A673 (cell line): ENCODE measurements at places on chromosomes 1 and 21.

GRCh38 chr1:89523572-89524368 is 859 bp upstream of the LRRC8B start:
- DNase-seq, result peak; percentile 72

DNA sequence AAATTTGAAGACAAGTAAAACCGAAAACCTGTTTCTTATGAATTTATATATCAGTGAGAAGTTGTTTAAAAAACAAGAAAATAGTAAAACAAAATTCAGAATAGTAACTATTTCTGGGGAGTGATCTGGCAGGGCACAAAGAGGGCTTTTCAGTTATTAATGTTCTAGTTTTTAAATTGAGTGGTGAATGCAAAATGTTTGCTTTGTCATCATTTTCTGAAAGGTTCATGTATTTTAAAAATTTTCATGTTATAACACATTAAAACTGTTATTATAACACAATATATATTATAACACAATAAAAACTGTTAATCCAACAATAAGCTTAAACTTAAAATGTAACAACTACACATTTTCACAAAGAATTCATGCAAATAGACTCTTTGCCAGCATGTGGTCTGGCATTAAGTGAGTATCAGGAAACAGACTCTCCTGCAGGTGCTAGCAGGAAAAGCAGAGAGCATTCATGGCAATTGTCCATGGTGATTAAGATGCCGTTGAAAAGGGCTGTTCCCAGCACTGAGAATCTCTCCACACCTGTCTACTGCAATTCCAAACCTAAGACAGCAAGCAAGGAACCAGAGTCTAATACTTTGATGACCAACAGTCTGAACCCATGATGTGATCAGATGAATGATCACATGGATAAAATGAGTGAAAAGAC is 204.9 kb downstream of the TBX15 start:
- DNase-seq, result peak; percentile 36

DNA sequence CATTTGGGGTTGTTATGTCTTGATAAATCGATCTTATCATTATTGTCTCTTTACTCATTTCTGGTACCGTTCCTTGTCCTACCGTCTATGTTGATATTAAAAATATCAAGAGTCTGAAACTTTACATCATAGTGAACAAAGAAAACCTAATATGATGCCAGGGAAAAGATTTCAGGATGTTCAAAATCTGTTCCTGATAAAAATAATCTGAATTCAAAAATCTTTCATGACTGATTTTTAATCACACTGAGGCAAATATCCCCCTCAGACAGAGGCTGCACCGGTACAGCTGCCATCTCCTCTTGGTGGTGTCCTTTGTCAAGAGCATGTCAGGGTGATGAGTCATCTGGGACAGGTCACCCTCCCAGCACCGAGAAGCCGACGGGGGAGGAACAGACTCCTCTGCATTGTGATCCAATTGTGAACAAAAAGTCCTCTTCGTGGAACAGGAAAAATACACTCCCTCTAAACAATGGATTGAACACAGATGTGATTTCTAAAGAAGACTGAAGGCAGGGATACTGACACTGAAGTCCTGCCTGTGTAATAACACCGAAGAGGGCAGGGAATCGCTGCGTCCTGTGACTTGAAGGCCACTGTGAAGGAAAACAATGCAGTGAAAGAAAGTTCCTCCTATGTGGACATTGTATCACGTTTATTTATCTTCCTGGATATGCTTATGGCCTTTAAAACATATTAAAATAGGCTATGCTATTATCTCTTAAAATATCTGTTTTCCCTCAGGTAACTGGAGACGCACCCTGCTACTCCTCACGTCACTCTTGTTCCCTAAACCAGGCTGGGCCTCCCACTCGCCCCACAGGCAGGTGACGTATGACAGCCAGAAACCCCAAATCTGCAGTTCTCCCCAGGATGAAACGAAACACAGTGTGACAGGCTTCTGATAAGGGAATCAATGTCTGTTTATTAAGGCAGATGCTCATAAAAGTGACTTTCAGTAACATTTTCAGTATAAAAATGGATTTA is 4.3 kb upstream of the SPATC1L start:
- DNase-seq, result peak; percentile 54

- no peak for DNase-seq
Observed at GRCh38 chr1:209539576-209539975, 43.9 kb upstream of the CAMK1G start.

DNA sequence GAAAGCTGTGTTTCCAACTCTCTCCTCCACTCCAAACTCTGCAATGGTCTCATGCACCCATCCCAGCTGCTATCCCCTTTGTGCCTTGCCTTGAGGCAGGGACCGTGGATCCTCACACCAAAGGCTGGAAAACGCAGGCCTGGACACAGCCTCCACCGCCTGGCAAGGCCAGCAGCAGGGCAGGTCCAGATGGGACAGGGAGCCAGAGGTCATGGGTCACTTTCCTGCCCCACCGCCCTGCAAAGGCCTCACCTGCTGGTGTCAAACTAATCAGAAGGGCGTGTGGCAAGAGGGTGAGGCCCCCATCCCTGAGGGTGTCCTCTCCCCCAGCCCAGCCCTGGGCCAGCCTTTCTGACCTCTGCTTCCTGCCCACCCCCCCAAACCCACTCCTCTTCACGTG is 106.3 kb downstream of the PAX7 start:
- DNase-seq, result no peak

GRCh38 chr21:44371596-44371995 is 18.2 kb downstream of the TRPM2 start:
- DNase-seq, result no peak

DNA sequence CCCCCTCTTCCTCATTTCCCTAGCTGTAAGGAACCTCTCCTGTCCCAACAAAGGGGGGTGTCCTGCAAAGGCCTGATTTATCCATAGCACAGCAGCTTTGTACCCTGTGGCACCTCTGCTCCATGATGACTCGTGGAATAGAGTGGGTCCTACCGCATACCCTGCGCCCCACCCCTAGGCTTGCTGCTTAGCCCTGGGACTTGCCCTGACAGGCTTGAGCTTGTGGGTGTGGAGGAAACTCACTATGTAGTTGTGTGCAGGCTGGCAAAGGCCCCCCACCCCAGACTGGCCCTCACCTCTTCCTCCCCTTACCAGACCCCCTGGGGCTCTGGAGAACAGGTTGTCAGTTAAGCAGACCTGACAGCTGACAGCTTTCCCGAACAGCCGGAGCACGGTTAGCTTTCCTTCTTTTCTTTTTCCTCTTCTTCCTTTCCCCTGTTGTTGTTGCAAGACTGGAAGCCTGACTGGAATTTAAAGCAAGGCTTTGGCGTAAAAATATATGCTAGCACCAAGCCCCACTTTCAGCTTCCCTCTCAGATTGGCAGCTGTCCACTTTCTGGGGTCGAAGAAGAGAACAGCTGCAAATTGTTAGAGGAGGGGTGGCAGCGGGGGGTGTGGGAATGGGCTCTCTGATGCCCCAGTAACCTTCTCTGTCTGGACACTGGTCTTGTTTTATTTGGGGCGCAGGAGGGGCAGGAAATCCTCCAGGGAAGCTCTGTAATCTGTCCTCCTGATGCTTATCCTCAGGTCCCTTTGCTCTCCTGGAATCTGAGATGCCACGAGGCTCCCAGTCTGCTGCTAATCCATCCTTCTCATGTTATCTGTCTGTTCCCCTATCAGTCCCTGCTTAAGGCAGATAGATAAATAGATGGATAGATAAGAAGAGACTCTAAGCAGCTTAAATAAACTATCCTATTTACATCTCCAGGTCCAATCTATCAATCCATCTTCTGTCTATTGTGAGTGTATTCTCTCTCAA is 134.6 kb downstream of the BRINP2 start:
- no peak for DNase-seq

DNA sequence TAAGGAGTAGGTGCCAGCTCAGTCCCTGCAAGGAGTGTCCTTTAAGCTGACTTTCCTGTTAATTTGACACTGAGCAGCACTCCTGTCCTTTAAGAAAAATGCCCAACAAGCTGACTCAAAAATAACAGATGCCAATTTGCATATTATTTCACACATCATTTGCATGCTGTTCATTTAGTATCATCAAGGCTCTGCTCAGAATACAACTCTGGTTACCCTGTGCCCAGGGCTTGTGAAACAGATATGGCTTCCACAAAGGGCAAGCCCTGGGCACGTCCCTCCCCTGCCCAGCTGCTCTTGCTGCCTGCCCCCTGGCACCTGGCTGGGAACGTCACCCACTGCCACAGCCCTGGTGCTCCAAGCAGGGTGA is 10.3 kb downstream of the KCNN3 start:
- no peak for DNase-seq

DNA sequence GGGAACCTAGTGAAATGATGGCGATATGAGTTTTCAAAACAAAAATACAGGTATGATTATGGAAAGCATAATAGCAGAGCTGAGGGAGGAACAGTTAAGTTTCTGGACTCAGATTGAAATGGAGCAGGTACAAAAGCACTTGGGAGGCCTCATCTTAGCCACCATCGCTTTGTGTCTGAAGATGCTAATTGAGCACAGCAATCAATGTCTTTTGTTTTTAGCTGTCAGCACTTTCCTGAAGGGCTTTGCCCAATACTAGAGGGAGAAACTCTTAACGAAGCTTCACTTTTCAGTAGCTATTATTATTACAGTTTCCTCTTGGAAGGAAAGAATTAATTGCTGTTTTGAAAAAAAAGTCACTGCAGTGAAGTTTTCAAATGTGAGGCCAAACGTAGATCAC is 348.7 kb downstream of the RWDD3 start:
- DNase-seq, result no peak

- DNase-seq, result peak; percentile 89
Observed at GRCh38 chr1:109167001-109167506, 46.7 kb upstream of the SARS1 start.

- no peak for DNase-seq
Observed at GRCh38 chr1:34361781-34362357, 185.2 kb downstream of the C1orf94 start.

DNA sequence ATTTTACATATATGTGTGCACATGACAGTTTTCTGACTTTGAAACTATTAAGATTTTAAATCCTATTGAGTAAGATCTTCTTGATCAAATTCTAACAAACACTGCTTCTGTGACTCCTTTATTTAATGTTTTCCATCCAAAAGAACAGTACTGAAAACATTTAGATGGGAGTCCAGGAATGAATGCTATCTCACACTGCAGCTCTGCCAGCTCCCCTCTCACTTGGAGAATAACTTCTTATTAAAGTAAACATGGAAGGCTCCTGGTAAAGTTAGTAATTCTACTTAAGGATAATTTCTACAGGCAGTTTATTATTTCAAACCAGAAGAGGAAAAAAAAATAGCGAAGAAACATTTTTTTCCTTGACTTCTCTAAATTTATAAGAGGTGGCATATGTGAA is 349.1 kb downstream of the DPYD start:
- no peak for DNase-seq

GRCh38 chr21:32298148-32298559 is 501 bp upstream of the MRAP start:
- DNase-seq, result no peak

GRCh38 chr1:13781907-13782633 is 82.1 kb downstream of the PRDM2 start:
- no peak for DNase-seq

- no peak for DNase-seq
Observed at GRCh38 chr1:32706491-32706890, 3.9 kb upstream of the SYNC start.

DNA sequence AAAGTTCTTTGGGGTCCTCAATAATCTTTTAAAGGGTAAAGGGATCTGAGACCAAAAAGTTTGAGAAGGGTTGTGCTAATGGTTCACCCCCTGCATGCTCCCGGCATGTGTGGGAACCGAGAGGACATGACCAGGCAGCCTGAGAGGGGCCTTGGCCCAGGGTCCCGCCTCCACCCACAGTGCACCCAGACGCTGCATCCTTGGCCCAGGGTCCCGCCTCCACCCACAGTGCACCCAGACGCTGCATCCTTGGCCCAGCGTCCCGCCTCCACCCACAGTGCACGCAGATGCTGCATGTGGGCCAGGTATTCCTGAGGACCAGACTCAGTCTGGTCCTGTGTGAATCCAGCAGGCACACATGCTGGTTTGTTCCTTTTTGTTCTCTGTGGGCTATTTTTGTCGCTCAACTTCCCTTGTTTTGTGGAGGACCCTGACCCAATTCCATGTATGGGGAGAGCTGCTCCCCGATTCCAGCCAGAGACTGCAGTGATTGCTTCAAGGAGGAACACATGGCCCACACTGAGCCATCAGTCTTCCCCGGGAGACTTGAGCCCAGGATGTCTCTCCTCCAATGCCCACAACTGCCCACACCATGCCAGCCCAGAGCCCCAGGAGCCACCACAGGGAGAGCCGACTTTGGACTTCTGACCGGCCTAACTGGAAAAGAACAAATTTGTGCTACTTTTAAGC is 3.5 kb downstream of the NPHP4 start:
- DNase-seq, result no peak
